ACHN (cell line): ENCODE measurements at places on chromosomes 4 and X.

DNA sequence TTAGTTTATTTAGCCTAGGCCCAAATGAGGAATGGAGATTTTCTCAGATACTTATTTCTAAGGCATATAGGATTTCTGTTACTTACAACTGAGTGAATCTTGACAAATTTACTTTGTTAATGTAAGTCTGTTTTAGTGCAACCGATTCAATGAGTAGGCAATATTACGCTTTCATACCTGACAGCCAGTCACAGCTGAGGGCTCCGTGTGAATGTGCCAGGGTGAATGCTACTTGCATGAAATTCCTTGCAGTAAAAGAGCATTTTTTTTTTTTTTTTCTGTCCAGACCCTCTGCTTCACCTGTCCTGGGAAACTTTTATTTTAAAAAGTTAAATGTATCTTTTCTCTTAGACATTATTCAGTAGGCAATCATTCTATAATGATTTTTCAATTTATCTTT is 1100.0 kb downstream of the FAT4 start:
- DNase-seq, result no peak

DNA sequence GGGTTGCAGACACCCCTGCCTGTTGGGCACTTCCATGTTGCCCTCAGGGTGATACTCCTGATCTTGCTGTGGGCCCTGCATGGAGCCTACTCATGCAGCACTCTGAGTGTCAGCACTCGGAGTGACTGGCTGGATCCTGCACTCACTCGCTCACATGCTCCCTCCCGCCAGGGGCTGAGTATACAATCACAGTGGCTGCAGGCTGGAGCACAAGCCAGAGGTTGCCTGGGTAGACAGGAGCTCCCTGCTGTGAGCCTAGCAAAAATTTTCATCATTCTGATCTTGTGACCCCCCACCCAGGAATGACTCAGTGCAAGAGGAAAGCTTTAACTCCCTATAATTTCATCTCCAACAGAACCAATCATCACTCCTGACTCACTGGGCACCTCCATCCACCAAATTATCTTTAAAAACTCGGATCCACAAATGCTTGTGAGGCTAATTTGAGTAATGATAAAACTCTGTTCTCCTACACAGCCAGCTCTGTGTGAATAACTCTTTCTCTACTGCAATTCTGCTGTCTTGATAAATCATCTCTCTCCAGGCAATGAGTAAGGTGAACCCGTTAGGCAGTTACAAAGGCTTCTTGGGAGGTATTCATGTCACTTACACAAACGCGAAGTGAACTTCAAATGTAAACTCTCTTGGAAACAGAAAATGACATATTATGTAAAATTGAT is 1180.8 kb upstream of the PABPC4L start:
- DNase-seq, result no peak

DNA sequence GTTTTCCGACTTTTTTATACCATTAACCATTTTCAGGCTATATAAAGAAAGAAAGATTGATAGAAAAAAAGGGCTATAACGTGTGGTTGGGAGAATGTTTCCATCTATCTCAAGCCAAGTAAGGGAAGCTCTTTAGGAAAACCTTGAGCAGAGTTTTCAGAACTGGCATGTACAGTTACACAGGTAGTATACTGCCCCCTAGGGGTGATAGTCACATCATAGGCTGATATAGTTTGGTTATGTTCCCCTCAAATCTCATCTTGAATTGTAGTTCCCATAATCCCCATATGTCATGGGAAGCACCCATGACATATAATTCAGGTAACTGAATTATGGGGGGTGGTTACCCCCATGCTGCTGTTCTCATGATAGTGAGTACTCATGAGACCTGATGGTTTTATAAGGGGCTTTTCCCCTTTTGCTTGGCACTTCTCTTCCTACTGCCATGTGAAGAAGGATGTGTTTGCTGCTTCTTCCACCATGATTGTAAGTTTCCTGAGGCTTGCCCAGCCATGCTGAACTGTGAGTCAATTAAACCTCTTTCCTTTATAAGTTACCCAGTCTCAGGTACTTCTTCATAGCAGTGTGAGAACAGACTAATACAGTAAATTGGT is 186.8 kb downstream of the TMA16 start:
- DNase-seq, result no peak

GRCh38 chr4:129189630-129190029 is 93.7 kb downstream of the C4orf33 start:
- no peak for DNase-seq

DNA sequence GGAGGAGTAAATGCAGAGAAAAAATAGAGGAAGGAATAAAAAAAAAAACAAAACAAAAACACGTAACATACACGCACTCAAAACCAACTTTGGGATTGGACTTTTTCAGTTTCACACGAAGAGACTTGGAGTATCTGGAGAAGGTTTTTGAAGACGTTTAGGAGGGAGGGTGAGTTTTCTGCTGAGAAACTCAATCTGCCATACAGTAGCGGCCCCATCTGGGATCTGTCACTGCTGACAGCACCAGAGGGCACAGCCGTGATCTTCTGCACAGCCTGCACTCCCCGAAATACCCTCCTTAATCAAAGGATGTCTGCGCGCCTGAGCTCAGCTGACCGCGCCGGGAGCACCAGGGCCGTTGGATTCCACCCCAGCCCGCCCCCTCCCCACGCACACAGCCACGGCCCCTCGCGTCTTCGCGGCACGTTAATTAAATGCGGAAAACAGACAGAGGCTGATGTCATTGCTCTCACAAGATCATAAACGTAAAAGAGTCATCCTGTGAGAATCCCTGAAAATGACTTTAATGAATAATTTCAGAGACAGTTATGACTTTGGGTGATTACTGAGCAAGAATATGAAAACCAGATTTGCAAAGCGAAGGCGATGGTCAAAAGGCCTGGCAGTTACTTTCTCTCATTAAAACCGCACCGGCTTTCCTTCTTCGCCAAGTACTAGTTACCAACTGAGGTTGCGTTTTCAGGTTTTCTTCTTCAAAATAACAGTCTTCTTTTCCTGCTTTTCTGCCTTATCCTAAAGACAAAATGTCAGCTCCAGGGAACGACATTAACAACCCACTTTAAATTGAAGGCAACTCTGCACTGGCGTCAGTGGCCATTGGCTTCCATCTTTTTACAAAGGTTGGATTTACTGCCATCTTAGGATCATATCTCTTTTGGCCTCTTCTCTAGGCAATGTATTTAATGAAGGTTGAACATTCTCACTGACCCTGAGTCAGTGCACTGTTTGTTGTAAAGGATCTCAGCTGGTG is 10.6 kb downstream of the HAND2 start:
- DNase-seq, result no peak

DNA sequence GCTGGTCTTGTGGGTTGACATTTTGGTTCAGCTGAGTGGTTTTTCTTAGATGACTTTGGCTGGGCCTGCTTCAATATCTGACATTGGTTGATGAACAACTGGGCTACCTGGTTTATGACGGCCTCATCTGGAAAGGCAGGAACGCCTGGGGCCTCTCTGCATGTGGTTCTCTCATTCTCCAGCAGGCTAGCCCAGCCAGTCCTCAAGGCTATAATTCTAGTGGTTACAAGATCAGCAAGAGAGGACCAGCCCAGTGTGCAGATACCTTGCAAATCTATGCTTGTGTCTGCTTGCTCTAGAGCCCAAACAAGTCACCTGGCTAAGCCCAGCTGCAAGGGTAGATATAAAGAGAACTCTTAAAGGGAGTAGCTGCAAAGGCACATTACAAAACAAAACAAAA is 214.2 kb upstream of the PUDP start:
- DNase-seq, result no peak

DNA sequence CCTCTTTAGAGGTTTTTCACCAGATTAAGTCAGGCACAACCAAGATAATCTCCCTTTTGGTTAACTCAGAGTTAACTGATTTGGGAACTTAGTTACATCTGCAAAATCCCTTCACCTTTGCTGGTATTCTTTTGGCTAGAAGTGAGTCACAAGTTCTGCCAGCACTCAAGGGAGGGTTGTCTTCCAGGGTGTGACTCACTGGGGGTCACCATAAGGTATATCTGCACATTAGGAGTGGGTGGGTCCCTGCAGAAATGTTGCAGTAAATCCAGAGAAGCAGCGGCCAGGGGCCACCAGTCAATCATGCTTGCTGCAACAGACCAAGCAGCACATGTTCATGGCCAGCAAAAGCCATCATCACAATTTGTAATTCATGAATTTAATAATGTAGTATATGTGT is 59.8 kb upstream of the MAML3 start:
- DNase-seq, result no peak

GRCh38 chrX:65600106-65600505 is 65.5 kb upstream of the LAS1L start:
- no peak for DNase-seq

GRCh38 chr4:73415807-73416238 is 11.7 kb downstream of the ALB start:
- DNase-seq, result no peak

DNA sequence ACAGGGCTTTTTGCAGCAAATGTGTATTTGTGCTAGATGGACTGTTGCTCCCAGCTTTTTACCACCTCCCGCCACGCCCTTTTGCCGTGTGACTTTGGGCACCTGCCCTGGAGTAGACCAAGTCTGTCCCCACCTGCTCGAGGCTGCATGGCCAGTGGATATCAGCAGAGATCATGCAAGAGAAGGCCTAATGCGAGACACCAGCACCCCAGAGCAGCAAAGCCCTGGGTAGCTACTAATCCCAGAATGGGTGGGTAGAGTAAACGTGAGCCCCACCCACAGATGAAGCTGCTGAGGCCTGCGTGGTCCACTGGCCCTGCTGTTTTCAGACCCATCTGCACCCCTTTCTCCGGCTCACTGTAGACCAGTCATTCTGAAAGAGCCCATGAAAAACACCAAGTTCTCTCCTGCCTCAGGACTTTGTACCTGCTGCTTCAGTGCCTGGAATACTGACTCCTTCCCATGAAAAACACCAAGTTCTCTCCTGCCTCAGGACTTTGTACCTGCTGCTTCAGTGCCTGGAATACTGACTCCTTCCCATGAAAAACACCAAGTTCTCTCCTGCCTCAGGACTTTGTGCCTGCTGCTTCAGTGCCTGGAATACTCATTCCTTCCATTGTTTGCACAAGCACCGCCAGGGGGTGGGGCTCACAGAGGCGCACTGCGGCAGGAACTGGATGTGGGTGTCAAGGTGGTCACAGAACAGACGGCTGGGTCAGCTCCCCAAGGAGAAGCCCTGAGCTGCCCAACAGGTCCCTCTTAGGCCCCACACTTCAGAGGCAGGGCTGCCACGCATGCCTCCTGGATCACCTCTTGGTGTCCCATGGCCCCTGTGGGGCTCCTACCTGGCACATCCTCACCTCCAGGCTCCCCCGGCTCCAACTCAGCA is 5.1 kb upstream of the TNIP2 start:
- no peak for DNase-seq

DNA sequence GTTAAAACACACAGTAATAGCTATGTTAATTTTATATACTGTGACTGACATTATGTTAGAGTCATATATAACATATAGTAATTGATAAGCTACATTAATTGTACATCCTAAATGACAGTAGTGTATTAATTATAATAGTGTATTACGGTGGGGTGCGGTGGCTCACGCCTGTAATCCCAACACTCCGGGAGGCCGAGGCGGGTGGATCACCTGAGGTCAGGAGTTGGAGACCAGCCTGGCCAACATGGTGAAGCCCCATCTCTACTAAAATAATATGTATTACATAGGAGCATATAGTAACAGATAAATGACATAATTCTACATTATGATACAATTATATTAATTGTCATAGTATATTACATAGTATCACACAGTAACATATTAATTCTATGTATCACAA is 12.2 kb downstream of the ASMTL start:
- no peak for DNase-seq

GRCh38 chr4:152229782-152230289 is 306.1 kb downstream of the FBXW7 start:
- no peak for DNase-seq

DNA sequence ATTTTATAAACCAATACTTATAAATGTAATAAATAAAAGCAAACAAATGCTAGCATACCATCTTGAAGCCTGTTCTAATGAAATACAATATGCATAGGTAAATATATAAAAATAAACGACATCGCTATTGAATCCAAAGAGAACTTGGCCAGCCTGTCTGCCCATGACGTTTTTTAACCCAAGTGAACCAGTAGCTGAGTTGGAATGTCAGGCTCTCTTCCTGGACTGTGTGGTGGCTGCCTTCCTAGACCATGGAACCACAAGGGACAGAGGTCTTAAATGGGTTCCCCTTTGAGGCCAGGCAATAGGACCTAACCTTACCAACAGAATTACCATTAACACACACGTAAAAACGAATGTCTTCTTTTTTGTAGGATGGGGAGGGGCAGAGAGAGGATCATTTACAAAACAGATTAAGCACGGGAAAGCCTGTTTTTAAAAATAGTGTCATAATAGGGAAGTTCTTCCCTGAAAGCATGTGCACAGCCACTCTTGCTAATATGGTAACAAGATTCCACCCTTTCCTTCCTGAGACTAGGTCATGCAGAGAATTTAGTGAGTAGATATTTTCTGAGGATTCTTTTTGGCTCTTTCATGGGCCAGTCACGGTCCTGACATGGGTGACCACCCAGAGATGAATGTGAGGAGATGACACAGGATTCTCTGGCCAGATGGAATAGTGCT is 69.4 kb upstream of the ACSL1 start:
- no peak for DNase-seq

GRCh38 chrX:48923771-48924170 is 4.9 kb upstream of the PIM2 start:
- no peak for DNase-seq

DNA sequence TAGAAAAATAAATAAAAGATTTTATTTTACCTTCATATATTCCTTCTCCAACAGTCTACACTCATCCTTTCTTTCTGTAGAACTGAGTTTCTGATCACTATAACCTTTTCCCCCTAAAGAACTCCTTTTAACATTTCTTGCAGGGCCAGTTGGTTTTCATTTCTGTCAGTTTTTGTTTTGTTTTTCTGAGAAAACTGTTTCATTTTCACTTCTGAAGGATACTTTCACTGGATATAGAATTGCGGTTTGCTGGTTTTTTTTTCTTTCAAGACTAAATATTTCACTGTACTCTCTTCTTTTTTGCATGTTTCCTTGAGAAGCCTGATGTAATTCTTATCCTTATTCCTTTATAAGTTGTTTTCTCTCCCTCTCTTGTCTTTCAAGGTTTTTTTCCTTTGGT is 90.4 kb upstream of the EOLA2 start:
- DNase-seq, result no peak

- no peak for DNase-seq
These were observed 62.8 kb downstream of the SHISA3 start for GRCh38 chr4:42460043-42460442.

GRCh38 chr4:40924096-40924792 is 174.5 kb downstream of the NSUN7 start:
- DNase-seq, result peak; percentile 49

DNA sequence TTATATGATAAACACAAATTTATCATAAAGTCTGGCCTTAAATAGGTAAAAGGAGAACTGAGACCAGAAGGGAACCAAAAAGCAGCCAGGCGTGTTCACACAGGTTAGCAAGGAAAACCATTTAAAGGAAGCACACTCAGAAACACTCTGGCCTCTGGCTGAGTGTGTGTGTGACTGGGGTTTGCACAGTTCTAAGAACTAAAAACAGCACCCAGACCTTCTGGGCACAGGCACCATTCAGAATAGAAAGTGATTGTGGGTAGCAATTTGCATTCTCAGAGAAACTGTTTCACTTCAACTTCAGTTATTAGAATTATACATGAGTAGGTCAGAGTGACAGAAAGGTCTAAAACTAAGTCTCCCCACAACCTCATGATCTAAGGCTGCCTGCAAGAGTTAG is 10.0 kb downstream of the GPR82 start:
- no peak for DNase-seq
